GM03348 (cell line): ENCODE measurements at places on chromosomes 16 and 17.

- DNase-seq = no peak
Observed at GRCh38 chr16:85098565-85098964, 13.7 kb downstream of the CIBAR2 start.

GRCh38 chr17:38568274-38568673, 37.5 kb downstream of the SRCIN1 start:
- no peak for DNase-seq

DNA sequence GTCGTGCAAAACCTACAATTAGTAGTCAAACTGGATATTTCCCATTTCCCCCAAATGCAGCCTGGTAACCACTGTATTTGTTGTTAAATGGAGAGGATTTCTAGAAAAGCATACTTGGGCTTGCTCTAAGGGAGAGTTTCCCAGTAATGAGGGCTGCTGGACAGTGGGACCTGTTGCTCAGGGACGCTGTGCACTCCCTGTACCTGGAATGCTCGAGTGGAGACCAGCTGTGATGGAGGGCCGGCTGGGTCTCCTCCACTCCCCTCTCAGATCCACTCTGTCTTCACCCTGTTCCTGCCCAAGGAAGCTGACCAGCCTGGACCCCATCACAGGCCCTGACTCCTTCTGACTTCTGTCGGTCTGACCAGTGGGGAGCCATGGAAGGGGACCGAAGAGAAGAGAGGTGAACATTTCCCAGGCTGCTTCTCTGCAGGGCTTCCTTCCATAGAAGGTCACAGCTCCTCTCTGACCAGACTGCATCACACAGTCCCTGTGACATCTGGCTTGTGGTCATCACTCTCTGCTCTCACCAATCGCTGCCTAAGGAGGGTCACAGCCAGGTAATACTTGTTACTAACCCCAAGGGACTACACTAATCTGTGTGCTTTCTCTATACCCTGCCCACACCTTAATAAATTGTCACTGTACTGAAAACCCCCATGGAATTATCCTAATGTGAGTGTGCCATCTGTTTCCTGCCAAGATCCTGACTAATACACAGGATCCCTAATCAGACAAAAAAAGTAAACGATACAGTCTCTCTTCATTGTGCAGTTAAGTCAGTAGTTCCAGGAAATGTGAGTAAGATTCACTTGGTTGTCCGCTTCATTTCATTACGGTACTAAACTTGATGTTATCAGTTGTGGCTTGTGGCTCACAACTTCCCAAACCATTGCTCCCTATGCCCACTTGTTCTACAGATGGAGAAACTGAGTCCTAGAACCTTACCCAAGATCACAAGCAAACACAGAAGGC, 102.4 kb downstream of the CCT6B start:
- DNase-seq = no peak

- DNase-seq = no peak
Observed at GRCh38 chr16:11482946-11483748, 103.6 kb downstream of the LITAF start.

GRCh38 chr16:11049396-11050059, 105.2 kb downstream of the CLEC16A start:
- DNase-seq = peak; percentile 63

GRCh38 chr16:30927789-30928378, 4.5 kb downstream of the FBXL19 start:
- no peak for DNase-seq

- peak; percentile 4 for DNase-seq
Observed at GRCh38 chr16:3645504-3646347, 8.8 kb upstream of the DNASE1 start.

DNA sequence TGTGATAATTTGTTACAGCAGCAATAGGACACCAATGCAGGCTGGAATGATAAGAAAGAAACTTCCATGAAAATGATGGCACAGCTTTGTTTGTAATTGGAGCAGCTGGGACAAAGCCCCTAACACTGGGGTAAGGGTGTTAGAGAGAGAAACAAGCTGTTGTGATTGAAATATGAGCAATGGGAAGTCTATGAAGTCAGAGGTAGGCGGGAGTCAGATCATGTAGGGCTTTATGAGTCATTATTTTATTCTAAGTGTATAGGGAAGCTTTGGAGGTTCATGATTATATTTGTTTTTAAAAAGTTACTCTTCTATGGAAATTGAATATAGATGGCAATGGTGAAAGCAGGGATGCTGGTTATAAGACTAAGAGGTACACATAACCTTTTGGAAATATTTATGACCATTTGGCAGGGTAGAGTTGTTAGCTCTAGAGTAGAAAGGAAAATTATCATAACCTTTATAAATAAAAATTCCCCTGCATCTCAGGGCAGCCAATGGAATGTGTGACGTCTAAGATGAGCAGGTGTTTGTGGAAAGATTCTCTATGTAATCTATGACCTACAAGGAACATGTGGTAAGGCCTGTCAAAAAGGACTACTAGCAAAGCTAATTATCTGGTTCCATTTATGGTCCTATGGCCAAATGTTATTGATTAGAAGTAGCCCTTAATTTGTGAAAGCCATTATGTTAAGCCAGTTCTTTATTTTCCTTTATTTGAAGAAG, 85.6 kb downstream of the KCNJ2 start:
- no peak for DNase-seq
